ENCODE measurements at places on chromosomes 3 and 15.

DNA sequence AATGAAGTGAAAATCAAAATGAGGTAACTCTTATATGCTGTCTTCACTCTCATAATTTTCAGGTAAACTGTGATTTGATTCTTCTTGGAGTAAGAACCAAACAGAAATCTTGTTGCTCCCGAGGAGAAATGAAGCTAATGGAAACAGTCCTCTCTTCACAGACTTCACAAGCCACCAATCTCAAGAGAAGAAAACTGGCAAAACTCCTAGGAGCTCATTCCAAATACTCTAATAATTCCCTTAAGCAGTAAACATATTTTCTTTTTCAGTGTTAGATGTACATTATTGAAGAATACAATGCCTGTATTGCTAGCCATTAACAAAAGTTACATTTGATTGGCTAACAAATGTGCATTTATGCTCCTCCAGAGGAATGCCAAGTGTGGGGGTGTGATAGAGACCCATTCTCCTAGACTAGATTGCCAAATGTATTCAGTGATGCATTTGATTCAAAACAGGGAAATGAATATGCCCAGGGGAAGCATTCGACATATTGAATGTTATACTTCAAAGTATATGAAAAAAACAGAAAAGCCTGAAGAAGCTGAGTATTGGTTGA, 11.8 kb upstream of the RIOX2 start:
- no peak for DNase-seq

- no peak for DNase-seq
Observed at GRCh38 chr3:58502872-58503271, 11.0 kb downstream of the KCTD6 start.

DNA sequence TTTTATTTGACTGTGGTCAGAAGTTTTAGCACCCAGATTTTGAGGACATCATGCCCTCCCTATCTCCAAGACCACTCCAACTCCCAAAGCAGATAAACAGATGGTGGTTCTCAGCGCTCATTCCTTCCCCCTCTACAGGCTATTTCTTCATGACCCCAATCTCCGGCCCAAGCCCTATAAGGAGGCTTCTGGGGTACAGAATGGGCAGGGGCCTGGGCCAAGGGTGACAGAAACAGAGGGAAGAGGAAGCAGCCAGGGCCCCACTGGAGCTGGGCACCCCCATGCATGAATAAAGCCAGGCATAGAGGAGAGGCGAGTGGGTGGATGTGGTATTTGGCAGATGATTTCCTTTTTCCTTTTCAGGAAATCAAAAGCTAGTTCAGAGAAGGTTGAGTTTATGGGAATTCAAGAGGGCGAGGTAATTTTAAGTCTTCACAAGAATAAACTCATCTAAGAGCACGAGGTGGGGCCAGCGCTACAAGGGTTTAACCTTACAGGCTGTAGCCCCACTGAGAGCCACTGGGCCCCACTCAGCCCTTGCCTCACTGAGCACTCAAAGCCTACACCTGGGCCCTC, 104.8 kb upstream of the HERC1 start:
- DNase-seq, result no peak

DNA sequence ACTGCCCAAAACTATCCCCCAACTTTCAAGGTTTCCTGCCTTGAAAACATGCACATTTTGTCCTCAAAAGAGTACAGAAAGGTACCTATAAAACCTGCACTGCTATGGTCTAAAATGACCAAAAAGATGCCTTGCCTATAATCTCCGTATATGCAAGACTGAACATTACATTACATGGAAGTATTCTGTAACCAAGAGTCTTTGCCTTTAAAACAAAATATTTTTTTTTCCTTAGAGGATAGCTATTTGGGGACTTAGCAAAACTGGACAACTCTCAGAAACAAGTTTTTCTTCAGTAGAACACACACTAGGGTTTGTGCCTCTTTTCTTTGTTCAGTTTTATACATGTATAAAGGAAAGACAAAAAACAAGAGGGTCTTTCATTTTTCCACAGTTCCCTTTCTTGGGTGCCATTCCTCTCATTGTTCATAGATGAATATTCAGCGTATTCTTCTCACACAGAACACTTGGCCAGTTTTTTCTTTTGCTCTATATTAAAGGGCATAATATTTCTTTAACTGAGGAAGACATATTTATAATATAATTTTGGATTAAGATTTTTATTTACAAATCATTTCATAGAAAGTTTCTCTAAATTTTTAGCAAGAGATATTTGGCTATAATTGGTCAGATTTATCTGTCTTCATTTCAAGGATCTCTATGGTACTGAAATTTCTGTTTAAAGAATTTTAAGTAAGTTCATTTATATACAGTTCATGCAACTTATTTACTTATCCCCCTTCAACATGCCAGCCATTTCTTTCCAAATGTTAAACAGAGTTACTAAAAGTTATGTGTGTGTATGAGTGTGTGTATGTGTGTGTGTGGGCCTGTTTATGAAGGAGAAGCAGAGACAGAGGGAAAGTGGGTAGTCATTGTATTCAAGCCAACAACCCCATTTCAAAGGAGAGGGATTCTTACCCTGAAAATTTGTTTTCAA, 142.6 kb downstream of the ZBTB20 start:
- no peak for DNase-seq

GRCh38 chr3:167886690-167887089, 151.2 kb downstream of the SERPINI1 start:
- no peak for DNase-seq

- DNase-seq, result no peak
Observed at GRCh38 chr15:85539491-85539890, 159.1 kb downstream of the AKAP13 start.

GRCh38 chr3:37527361-37527760, 334.3 kb upstream of the CTDSPL start:
- DNase-seq, result no peak

DNA sequence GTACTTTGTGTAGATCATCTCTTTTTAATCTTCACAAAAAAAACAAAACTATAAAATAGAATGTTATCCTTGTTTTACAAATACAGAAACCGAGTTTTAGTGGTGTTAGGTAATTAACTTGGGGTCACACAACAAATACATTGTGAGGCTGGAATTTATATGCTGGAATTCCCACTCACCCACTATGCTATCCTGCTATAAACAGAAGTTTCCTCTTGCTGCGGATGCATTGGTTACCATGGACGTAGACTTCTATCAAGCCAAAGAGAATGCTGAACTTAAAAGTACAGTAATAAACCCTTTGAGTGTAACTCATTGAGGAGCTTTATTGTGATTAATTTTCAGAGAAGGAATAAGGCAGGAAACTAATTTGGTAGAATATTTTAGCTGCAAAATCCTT, 9.2 kb downstream of the SNAP23 start:
- no peak for DNase-seq

GRCh38 chr15:69696946-69697345, 244.3 kb downstream of the RPLP1 start:
- no peak for DNase-seq
